ENCODE measurements at places on chromosomes 13 and 19. TPM values are rescaled to one million over a fixed set of nuclear protein-coding genes. Genes with fewer than 3 reads are reported as not detected.

GRCh38 chr19:14480700-14481079 is 5.5 kb upstream of the PTGER1 start:
- no peak for DNase-seq

- no peak for DNase-seq
These were observed 6.4 kb downstream of the NOVA2 start for GRCh38 chr19:45967246-45967645.

DNA sequence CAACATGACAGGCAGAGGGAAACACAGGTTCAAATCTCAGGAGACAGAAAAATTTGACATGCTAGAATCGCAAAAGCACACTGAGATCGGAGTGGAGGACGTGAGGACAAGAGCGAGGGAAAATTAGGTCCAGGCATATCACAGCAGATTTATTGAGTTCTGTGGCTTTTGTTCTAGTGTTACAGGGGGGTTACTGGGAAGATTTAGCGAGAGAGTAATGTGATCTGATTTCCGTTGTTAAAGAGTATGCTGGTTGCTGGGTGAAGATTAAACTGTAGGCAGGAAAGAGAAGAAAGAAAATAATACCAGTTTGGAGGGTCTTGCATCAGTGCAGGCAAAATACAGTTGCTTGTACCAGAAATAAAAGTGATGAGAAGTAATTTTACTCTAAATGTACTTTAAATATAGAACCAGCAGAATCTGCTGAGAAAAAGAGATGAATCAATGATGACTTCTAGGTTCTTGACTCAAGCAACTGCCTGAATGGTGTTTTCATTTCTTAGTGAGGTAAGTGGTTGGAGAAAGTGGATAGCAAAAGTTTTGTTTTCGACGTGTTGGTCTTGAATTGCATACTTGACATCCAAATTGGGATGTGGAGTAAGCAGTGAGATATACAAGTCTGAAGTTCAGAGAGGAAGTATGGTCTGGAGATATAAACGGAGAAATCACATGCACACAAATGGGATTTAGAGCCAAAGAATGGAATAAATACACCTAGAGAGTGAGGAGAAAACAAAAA is 35.7 kb downstream of the UFM1 start:
- DNase-seq: no peak

- no peak for DNase-seq
These were observed 29.0 kb downstream of the EXOSC8 start for GRCh38 chr13:37029617-37030016.

GRCh38 chr13:80337288-80338081 is 3.4 kb downstream of the SPRY2 start:
- DNase-seq: peak; percentile 41

PRTN3 gene
- total RNA-seq: 0.82 TPM

CASP14 gene
- not detected for total RNA-seq

DNA sequence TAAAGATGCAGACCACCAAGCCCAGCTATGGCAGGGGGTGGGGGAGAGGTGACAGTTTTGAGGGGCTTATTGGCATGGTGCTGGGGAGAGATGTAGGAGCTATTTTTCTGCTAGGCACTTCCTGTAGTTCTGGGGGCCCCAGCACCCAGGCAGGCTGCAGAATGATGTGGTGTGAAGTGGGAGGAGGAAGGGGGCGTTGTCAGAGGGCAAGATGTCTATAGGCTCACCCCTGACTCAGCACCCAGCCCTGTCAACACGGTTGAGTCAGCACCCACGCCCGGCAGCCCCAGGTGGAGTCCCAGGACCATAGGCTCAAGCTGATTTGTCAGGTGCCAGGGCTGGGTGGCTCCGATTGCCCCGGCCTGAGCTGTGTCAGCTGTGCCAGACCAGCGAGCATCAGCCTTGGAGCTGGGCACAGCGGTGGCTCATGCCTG is 5.8 kb downstream of the KLF2 start:
- no peak for DNase-seq

PTH2 gene
- not detected for total RNA-seq

GRCh38 chr13:41296879-41297646 is 14.0 kb upstream of the NAA16 start:
- DNase-seq: no peak

CLEC17A gene
- not detected for total RNA-seq

DNA sequence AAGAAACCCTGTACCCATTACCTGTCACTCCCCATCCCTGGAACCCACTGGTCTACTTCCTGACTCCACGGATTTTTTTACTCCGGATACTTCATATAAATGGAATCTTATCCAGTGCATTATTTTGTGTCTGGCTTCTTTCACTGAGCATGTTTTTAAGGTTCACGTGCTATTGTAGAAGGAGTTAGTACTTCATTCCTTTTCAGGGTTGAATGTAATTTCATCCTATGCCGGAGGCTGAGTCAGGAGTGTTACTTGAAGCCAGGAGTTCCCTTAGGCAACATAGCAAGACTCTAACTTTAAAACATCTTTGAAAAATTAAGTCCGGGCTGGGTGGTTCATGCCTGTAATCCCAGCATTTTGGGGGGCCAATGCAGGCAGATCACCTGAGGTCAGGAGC is 17.9 kb upstream of the ELAVL1 start:
- DNase-seq: no peak

GRCh38 chr13:99421271-99421670 is 80.0 kb upstream of the TM9SF2 start:
- DNase-seq: no peak

DNA sequence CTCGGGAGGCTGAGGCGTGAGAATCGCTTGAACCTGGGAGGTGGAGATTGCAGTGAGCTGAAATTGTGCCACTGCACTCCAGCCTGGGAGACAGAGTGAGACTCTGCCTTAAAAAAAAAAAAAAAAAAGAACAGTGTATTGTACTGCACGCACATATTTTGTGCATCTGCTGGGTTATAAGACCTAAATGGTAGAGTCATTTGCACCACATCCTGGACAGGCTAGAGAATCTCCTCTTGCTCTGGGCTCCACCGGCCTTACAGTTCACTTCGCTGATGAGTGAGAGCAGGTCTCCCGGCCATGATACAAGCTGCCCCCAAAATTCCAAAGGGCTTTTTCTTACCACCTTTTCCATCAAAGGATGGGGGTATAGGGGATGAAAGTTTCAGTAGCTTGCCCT is 7.2 kb upstream of the SAE1 start:
- DNase-seq: no peak

ZNF865 gene
- 1.7 TPM for total RNA-seq

GRCh38 chr19:44164327-44164672 is 600 bp upstream of the ZNF226 start:
- no peak for DNase-seq
